Mesothelial cell of epicardium (in vitro differentiated cells): ENCODE measurements at places on chromosomes 6 and 20.

GRCh38 chr6:169799474-169799926 lies 48.1 kb downstream of the ERMARD start:
- no peak overlapping the region for H3K27ac ChIP-seq
- DNase-seq: no peak
- H3K4me3 ChIP-seq: no peak overlapping the region

DNA sequence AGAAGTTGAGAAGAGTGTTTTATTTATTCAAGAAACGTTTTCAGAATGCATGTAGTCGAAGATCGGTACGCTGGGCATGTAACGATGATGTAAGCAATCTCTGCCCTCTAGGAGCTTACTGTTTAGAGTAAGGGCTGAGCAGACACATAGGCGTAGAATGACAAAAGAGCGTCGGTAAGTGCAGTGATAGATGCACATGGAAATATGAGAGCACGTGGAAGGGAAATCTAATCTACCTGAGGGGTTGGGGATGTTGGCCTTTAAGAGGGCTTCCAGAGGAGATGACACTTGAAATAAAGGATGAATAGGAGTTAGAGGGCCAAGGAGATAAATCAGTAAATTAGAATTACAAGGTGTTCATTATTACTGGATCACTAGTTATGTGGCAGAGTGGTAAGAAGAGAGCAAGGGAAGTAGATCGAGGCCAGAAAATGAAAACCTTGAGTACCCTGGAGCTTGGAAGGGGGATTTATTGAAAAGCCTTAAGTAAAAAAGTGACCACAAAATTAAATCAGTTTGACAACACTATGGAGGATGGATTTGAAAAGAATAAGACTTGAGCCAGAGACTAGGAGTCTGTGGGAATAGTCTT lies 782 bp downstream of the TRMT11 start:
- H3K27me3 ChIP-seq: no peaks in the 10 kb centered on the region
- no peak overlapping the region for H3K27ac ChIP-seq
- no peaks in the 10 kb centered on the region for H3K36me3 ChIP-seq

GRCh38 chr20:48154040-48154765 lies 368.9 kb upstream of the SULF2 start:
- H3K4me1 ChIP-seq: peaks cover 7% of the 10 kb centered on the region
- no peaks in the 10 kb centered on the region for H3K36me3 ChIP-seq
- H3K4me3 ChIP-seq: no peak overlapping the region
- peaks cover 16% of the 10 kb centered on the region for H3K27me3 ChIP-seq

DNA sequence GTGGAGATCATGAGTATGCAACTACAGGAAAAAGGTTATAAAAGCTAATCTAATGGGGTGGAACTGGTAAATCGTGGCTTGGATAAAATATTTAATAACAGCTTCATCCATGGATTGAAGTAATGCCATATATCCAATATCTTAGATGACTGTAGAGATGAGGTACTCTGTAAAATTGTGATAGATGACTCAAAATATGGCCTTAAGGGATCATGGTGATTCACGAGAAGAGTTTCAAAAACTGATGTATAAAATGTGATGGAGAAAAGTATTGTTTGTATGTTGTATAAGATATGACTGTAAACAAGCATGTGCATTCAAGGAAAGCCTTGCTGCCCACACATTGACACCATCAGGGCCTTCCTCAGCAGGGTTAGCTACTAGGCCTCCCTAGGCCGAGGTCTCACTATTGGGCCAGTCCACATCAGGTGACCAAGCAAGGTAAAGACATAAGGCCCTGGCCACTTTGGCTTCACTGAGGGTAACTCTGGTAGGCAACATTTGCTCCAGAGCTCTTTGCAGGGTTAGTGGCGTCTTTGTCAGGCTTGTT lies 17.7 kb upstream of the CCN6 start:
- DNase-seq: no peak
- H3K27ac ChIP-seq: no peak overlapping the region
- no peaks in the 10 kb centered on the region for H3K36me3 ChIP-seq
- H3K4me1 ChIP-seq: peaks cover 2% of the 10 kb centered on the region
- H3K27me3 ChIP-seq: peaks cover 9% of the 10 kb centered on the region

GRCh38 chr6:166115609-166116008 lies 52.0 kb downstream of the TBXT start:
- DNase-seq: no peak
- no peaks in the 10 kb centered on the region for H3K36me3 ChIP-seq
- peaks cover 37% of the 10 kb centered on the region for H3K27me3 ChIP-seq
- no peak overlapping the region for H3K27ac ChIP-seq
- no peak overlapping the region for H3K4me3 ChIP-seq

DNA sequence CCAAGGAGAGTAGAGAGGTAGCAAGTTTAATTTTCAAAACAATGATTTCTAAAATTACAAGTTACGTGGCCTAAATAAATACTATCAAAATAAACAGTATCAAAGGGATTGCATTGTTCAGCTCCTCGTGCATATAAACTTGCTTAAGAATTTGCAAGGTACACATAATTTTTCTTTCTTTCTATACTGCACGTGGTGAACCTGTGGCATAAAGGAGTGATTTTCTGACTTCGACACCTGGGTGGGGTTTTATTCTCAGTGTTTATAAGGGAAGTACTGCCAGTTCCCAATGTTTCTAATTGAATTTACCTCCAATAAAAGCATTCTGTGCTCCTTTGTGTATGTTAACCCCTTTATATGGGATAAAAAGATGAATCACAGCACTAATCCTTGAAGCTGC lies 50.1 kb upstream of the C20orf144 start:
- peaks cover 30% of the 10 kb centered on the region for H3K36me3 ChIP-seq
- no peaks in the 10 kb centered on the region for H3K4me1 ChIP-seq
- H3K4me3 ChIP-seq: no peak overlapping the region
- no peak overlapping the region for H3K27ac ChIP-seq
- H3K27me3 ChIP-seq: no peaks in the 10 kb centered on the region

DNA sequence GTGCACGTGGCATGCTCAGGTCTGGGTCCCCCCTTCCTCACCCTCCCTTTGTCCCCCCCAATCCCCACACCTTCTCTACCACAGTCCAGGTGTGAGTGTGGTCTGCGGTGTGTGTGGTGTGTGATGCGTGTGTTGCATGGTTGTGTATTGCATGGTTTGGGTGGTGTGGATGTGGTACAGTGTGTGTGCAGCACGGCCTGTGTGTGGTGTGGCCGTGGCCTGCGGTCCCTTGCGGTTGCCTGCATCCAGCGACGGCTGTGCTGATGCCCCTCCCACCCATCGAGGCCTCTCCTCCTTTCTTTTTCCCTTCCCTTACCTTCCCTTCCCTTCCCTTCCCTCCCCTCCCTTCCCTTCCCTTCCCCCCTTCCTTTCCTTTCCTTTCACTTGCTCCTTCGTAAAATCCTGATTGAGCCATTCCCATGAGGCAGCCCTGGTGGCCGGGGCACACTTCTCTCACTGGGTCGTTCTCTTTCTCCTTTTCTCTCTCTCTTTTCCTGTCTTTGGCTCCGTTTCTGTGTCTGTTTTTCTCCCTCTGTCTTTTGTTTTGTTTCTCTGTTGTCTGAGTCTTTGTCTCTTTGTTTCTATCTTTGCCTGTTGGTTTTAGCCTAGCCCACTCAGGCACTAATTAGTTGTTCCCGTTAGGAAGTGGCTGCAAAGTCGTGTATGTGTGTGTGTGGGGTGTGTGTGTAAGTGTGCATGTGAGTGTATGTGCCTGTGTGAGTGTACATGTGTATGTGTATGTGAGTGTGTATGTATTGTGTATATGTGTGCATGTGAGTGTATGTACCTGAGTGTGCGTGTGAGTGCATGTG lies 65.7 kb downstream of the SRC start:
- H3K27me3 ChIP-seq: peaks cover 31% of the 10 kb centered on the region
- no peak for DNase-seq
- H3K4me3 ChIP-seq: no peak overlapping the region
- H3K27ac ChIP-seq: no peak overlapping the region
- no peaks in the 10 kb centered on the region for H3K36me3 ChIP-seq

GRCh38 chr20:707451-708110 lies 32.0 kb upstream of the SCRT2 start:
- no peak overlapping the region for H3K4me3 ChIP-seq
- no peak overlapping the region for H3K27ac ChIP-seq
- H3K4me1 ChIP-seq: peaks cover 11% of the 10 kb centered on the region

GRCh38 chr6:69179681-69180080 lies 544.6 kb downstream of the ADGRB3 start:
- H3K4me1 ChIP-seq: no peaks in the 10 kb centered on the region
- no peaks in the 10 kb centered on the region for H3K36me3 ChIP-seq
- no peak for DNase-seq
- no peaks in the 10 kb centered on the region for H3K27me3 ChIP-seq

GRCh38 chr6:21181866-21182265 lies 411.7 kb upstream of the SOX4 start:
- H3K27me3 ChIP-seq: no peaks in the 10 kb centered on the region
- peaks cover 31% of the 10 kb centered on the region for H3K4me1 ChIP-seq
- DNase-seq: no peak
- no peak overlapping the region for H3K27ac ChIP-seq
- H3K36me3 ChIP-seq: no peaks in the 10 kb centered on the region

DNA sequence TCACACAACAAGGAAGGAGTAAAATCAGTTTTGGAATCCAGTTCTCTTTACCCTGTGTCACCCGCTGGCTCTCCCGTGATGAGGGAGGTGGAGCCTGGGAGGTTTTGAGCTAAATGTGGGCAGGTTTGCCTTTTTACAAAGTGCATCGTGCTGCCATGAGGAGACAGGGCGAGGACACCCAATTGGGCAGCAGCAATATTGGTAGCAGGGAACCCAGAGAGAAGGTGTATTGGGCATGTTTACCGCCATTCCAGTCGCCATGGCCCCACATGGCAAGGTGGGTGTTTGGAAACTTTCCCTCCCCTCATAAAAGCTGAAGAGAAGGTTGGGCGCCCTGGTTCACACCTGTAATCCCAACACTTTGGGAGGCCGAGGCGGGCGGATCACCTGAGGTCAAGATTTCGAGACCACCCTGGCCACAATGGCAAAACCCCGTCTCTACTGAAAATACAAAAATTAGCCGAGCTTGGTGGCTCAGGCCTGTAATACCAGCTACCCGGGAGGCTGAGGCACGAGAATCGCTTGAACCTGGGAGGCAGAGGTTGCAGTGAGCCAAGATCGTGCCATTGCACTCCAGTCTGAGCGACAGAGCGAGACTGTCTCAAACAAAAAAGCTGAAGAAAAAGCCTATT lies 3.5 kb upstream of the UBE2V1 start:
- no peaks in the 10 kb centered on the region for H3K36me3 ChIP-seq
- no peak for DNase-seq
- peaks cover 38% of the 10 kb centered on the region for H3K4me1 ChIP-seq
- H3K4me3 ChIP-seq: peak overlapping the region; percentile 74
- peak overlapping the region; percentile 94 for H3K27ac ChIP-seq

GRCh38 chr6:6191476-6191875 lies 129.0 kb downstream of the F13A1 start:
- H3K4me3 ChIP-seq: no peak overlapping the region
- no peak for DNase-seq
- peaks cover 20% of the 10 kb centered on the region for H3K27me3 ChIP-seq
- no peaks in the 10 kb centered on the region for H3K36me3 ChIP-seq

GRCh38 chr6:52233975-52234823 lies 10.1 kb downstream of the IL17F start:
- no peak overlapping the region for H3K4me3 ChIP-seq
- peaks cover 25% of the 10 kb centered on the region for H3K27me3 ChIP-seq
- H3K27ac ChIP-seq: peak overlapping the region; percentile 14
- peaks cover 17% of the 10 kb centered on the region for H3K4me1 ChIP-seq
- no peaks in the 10 kb centered on the region for H3K36me3 ChIP-seq

- H3K4me1 ChIP-seq: peaks cover 3% of the 10 kb centered on the region
- no peak overlapping the region for H3K4me3 ChIP-seq
- no peak overlapping the region for H3K27ac ChIP-seq
- no peaks in the 10 kb centered on the region for H3K27me3 ChIP-seq
- DNase-seq: no peak
Observed at GRCh38 chr6:162343936-162344645, 383.5 kb downstream of the PRKN start.

- no peak overlapping the region for H3K27ac ChIP-seq
- H3K27me3 ChIP-seq: peaks cover 3% of the 10 kb centered on the region
- no peaks in the 10 kb centered on the region for H3K36me3 ChIP-seq
- DNase-seq: no peak
- H3K4me1 ChIP-seq: peaks cover 24% of the 10 kb centered on the region
Observed at GRCh38 chr6:157253699-157254098, 69.6 kb downstream of the TMEM242 start.

- H3K36me3 ChIP-seq: no peaks in the 10 kb centered on the region
- H3K27me3 ChIP-seq: no peaks in the 10 kb centered on the region
- H3K4me1 ChIP-seq: peaks cover 12% of the 10 kb centered on the region
- H3K4me3 ChIP-seq: no peak overlapping the region
Observed at GRCh38 chr20:15476781-15477180, 1096.5 kb downstream of the KIF16B start.

GRCh38 chr6:93243231-93243778 lies 176.1 kb downstream of the EPHA7 start:
- no peak overlapping the region for H3K4me3 ChIP-seq
- H3K36me3 ChIP-seq: no peaks in the 10 kb centered on the region
- no peaks in the 10 kb centered on the region for H3K27me3 ChIP-seq
- peaks cover 4% of the 10 kb centered on the region for H3K4me1 ChIP-seq

- H3K27ac ChIP-seq: no peak overlapping the region
- no peak for DNase-seq
Observed at GRCh38 chr6:57108691-57109090, 18.7 kb downstream of the ZNF451 start.

- no peaks in the 10 kb centered on the region for H3K36me3 ChIP-seq
- no peak overlapping the region for H3K4me3 ChIP-seq
- no peak for DNase-seq
- H3K27me3 ChIP-seq: no peaks in the 10 kb centered on the region
Observed at GRCh38 chr6:25717866-25718740, 36.4 kb upstream of the SLC17A4 start.

DNA sequence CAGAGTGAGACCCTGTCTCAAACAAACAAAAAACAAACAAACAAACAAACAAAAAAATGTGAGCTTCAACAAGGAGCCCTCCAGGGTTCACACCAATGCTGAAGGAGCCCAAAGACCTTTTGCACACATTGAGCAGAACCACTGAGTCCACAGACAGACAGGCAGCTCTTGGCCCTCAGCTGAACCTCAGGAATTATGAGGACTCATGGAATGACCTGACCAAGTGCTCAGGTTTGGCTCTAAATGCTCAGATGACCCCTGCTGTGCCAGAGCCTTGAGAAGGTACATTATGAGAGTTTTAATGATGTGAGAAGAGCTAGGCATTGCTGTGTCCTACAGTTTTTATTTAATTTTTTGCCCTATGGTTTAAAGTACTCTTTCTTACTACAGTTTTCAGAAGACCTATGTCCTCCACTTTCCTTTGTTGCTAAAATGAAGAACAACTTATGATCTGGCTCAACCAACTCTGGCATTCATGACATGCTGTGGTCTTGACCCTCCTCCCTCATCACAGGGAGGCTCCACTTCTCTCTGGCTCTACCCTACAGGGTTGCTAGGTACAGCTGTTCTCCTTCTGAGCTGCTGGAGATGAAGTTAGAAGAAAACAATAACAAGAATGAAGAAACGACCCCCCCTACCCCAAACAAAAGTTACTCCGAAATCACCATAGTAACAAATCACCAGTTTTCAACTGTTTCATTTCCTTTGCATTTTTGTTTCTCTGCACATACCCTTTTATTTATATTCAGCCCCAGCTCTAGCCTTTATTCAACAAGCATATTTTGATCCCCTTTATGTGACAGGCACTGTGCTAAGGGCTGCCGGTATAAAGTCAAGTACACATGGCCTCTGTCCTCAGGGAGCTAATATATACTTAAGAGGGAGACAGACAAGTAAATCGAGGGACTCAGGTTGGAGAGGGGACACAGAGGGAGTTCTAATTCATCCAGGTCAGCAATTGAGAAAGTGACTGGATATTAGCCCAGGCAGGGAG lies 128.7 kb upstream of the TRAF3IP2 start:
- no peak overlapping the region for H3K4me3 ChIP-seq
- H3K36me3 ChIP-seq: peaks cover 29% of the 10 kb centered on the region
- no peaks in the 10 kb centered on the region for H3K27me3 ChIP-seq
- no peak overlapping the region for H3K27ac ChIP-seq
- no peak for DNase-seq

GRCh38 chr6:115969930-115970273 lies 90.8 kb downstream of the FRK start:
- no peak for DNase-seq
- no peaks in the 10 kb centered on the region for H3K4me1 ChIP-seq
